ELF-1 (cell line): ENCODE measurements at places on chromosomes 12 and 14.

GRCh38 chr12:63982604-63983295 lies 138.2 kb downstream of the SRGAP1 start:
- no peak for DNase-seq

GRCh38 chr12:65896743-65897142 lies 72.5 kb downstream of the HMGA2 start:
- DNase-seq = no peak

DNA sequence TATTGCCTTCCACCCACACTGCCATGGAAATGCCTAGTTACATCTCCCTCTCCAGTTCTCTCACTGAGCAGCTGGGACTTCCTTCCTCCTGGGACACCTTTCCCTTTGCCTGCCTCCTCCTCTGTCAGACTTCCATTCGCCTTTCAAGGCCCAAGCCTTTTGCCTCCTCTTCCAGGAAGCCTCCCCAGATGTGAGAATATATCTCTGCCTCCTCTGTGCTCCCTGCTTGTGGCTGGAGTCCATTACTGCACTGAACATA lies 3.1 kb downstream of the IFI27L2 start:
- DNase-seq = no peak

GRCh38 chr12:116087399-116087798 lies 190.1 kb downstream of the MED13L start:
- no peak for DNase-seq

- DNase-seq = no peak
Measured at GRCh38 chr12:55847033-55847432, 4.3 kb upstream of the MMP19 start.
